Left hindlimb (tissue), 1 donor: ENCODE measurements at places on chromosomes 4 and X.

DNA sequence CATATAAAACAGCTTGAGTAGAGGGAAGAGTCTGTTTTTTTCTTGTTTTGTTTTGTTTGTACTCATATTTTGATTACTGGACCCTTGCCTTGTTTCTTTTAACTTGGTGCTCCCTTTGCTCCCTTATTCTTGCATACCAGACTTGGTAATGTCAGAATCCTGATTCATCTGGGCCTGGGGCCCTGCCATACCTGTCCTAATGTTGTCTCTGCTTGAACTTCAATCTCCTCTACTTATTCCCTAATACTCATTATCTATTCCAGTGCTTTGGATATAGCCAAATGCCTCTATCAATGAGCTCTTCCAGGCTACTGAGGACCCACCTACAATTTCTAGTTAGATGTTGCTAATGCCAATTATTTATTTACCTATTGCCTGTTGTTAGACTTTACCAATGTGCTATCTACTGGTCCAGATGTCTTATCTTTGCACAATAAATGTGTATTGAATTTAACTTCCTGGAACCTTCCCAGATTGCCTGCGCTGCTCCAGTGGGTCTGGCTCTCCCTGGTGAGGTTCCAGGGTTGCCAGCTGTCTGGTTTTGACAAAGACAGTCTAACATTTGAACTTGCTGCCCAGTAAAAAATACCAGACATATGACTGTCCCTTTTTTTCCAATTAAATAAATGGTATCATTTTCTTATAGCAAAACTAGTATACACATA lies 64.4 kb upstream of the ACSL4 start:
- DNase-seq = no peak

DNA sequence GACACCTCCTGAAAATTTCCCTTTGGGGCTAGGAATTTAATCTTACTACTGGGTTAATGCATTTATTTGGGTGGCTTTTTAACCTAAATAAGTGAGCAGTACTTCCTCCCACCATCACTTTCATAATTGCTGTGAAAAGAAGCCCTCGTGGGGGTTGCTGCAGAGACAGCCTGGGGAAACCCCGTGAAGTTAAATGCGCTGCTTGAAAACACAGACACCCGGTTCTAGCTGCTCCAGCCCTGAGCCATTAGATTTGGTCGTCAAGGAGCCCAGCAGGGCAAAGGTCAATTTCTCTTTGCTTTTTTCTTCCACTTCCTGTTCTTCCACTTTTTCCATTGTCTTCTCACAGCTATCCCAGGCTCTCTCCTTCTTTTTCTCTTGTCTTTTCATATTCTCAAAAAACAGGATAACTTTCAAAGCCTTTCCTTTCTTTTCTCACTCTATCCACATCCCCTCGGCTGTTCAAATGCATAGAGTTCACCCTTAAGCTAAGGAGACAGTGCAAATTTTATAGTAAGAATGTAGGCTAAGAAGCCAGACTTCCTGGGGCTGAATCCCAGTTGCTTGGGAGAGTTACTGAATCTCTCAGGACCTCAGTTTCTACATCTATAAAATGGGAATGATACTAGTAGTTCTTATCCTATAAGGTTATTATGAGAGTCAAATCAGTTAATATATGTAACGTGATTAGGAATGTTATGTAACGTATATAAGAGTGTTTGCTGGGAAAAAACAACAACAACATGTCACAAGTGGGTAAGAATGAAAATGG lies 91.5 kb upstream of the ZNF827 start:
- no peak for DNase-seq

DNA sequence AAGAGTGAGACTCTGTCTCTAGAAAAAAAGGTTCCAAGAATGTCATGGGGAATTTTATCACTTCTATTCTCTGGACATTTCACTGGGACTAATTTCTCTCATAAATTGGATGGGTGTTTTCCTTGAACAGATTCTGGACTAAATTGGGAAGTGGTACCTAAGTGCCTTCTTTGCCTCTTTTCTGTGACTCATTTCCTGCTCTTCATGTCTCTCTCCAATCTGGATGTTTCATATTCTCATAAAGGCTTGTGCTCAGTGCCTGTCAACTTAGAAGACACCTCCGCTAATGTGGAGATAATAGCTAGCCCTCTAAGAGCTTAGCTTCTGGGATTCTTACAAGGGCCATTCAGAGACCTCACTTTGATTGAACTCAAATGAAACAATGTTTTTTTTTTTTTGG lies 38.0 kb upstream of the IGFBP7 start:
- no peak for DNase-seq

DNA sequence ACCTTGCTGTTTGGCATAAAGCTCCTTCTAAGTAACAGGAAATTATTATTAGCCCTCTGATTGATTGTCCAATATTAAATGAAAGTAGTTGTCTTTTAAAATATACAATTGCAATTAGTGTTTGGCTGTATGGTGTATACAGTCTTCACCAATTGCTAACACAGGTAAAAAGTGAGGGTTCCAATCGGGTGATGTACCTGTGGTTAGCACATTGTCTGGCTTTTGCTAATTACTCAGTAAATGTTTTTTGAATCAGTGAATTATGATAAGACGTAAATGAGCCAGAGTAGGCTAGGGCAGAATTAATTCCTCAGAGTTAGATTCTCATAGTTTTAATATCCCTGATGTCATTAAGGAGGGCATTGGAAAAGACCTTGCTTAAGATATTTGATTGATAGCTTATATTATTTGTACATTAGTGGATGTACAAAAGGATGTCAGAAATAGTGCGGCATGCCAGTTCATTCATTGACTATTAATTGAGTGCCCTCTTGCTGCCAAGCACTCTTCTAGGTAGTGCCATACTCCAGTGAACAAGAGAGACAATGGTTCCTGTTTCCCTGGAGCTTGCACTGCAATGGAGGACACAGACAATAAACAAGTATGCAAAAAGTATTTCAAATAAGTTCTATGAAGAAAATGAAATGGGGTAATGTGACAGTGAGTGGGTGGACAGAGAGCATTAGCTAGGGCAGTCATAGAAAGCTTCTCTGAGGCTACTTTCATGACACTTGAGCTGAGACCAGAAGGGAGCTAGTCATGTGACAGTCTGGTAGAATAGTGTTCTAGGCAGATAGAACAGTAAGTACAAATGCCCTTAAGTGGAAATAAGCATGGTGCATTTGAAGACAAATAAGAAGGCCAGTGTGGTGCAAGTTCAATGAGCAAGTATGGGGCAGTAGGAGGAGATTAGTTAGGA lies 205.9 kb upstream of the CASK start:
- DNase-seq = no peak

DNA sequence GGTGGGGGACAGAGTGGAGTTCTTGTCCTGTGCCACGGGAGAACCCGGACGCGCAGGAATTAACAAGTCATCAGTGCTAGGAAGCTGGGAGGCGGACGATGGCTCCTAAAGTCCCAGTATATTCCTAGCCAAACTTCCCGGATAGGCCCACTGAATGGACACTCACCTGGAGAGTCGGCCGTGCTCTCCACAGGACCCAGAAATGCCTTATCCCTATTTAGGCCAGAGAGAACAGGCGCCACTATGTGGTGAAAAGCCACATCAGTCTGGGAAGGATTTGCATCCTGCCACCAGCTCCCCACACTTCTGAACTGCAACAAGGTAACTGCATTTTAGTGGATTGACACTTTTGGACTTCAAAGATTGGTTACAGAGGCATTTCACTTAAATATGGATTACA lies 1.1 kb downstream of the CFAP299 start:
- DNase-seq = no peak

- no peak for DNase-seq
These were observed 50.0 kb downstream of the IGSF1 start for GRCh38 chrX:131239057-131239456.

GRCh38 chr4:25908491-25908901 lies 5.5 kb upstream of the SMIM20 start:
- DNase-seq = no peak

- no peak for DNase-seq
These were observed 139.4 kb upstream of the BOD1L1 start for GRCh38 chr4:13766761-13767540.

DNA sequence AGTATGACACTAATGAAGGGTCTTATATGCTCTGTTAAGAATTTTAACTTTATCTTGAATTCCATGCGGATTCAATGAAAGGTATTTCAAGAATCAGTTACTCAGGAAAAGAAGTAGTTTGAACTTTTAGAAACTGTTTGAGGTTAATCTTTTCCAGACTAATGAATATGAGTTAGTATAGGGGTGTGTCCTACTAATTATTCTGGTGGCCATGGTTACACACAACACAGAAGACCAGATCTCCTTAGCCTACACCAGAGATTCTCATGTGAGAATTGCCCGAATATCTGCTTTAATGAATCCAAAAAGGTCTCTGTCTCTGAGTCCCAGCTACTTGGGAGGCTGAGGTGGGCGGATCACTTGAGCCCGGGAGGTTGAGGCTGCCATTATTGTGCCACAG lies 100.4 kb downstream of the MMRN1 start:
- DNase-seq = no peak

DNA sequence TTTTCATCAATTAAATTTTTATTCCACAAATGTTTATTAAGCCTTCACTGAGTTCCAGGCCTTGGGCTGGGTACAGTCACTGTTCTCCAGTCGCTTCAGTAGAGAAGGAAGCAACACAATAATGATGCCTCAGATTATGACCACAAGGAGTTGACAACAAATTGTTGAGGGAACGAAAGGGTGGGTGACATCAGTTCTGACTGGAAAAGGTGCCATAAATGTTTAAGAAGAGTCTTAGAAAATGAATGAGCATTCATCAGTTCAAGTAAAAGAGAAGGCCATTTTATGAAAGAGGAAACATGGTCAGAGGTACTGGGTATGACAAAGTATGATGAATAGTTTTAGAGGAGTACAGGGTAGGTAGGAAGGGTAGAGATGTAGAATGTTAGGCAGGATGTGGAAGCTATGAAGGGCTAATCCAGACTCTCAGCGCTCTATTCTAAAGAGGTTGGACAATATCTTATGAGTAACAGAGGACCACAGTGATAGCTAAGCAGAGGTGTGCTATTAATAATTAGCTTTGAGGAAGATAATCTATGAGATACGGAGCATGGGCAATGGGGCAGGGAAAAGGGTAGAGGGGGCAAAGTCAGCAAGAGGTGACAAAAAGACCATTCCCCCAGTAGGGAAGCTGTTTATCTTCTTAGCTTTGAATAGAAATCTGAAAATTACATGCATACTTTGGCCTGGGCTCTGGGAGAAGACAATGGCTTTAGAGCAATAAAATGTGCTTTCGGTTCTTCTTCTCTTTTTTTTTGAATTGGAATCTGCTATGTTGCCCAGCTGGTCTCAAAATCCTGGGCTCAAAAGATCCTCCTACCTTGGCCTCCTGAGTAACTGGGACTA lies 20.4 kb downstream of the AFP start:
- DNase-seq = no peak

- DNase-seq = no peak
These were observed 61.8 kb upstream of the KLHL13 start for GRCh38 chrX:118178450-118178849.

DNA sequence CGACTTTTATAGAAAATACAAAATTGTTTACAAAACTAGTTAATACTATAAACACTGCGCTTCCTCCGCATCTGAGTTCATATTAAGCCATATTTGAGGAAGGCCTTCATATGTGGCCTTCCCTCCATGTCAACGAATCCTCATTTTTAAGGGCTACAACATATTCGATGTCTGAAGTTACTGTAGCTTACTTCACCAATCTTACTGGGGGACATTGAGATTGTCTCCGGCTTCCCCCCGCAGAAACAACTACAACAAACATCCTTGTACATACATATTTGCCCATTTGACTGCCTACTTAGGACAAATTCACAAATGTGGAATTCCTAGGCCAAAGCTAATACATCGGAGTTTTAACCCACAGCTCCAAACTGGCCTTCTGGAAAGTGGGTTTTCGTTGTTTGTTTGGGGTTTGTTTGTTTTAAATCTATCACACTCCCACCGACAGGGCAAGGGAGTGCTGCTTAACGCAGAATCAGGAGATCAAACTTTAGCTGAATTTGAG lies 581 bp upstream of the FAM114A1 start:
- no peak for DNase-seq

- no peak for DNase-seq
These were observed 628.4 kb downstream of the SPRY1 start for GRCh38 chr4:124025000-124025399.
